Stimulated activated CD4-positive, alpha-beta T cell treated with anti-CD3 and anti-CD28 coated beads, TNF-alpha, amount 100 ng/mL, for 48 hours (primary cell): ENCODE measurements at places on chromosomes 2 and 18.

GRCh38 chr2:44572196-44572900 is 210.6 kb downstream of the CAMKMT start:
- no peak for DNase-seq

GRCh38 chr2:146602383-146602782 is 1242.4 kb upstream of the ACVR2A start:
- DNase-seq = no peak

GRCh38 chr2:127649100-127649611 is 3.2 kb downstream of the GPR17 start:
- DNase-seq = no peak

- no peak for DNase-seq
These were observed 17.8 kb downstream of the SMAD7 start for GRCh38 chr18:48932822-48933510.

DNA sequence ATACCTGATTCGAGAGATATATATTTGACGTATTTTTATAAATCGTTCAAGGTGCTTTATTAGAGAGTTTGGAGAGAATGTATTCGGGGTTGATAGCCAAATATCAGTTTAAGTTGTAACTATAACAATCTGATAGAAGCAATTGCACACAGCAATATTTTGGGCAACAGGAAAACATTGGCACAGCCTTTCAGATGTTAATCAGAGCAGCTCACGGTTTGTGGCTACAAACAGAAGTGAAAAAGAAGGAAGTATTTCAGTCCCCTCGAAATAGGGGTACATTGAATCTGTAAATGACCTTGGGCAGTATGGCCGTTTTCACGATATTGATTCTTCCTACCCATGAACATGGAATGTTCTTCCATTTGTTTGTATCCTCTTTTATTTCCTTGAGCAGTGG is 20.6 kb downstream of the SERPINB10 start:
- DNase-seq = no peak

- no peak for DNase-seq
These were observed 69.7 kb downstream of the TBC1D8 start for GRCh38 chr2:101081375-101081907.

DNA sequence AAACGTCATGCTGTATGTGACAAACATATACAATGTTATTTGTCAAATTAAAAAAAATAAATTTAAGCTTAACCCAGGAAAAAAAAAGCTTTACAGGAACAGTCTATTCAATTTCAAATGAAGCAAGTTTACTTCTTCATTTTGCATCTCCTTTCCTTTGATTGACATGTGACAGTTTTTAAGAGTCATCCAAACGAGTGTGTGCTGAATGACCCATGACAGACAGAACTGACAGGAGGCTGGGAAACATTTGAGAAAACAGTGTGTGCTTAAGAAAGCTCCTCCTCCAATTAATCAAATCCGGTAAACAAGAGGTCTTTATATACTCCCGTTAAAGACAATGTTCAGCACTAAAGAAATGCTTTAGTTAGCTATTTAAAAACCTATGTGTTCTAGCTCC is 177.7 kb downstream of the SRBD1 start:
- no peak for DNase-seq

DNA sequence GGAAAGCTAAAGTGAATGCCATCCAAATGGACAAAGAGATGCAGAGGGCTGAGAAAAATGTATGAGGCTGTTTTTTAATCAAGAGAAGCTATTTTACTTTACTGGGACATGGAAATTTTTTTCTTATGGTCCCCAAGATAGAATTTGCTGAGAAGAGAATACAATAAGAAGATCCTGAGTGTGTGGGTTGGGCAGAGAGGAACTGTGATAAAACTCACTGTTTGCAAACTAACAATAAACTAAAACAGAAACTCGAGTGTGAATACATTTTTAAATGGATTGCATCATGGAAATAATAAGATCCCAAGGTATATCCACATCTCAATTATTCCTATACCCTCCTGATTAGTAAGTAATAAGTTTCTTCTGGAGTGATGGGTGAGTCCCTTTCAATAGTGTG is 4.4 kb downstream of the NEB start:
- DNase-seq = no peak

DNA sequence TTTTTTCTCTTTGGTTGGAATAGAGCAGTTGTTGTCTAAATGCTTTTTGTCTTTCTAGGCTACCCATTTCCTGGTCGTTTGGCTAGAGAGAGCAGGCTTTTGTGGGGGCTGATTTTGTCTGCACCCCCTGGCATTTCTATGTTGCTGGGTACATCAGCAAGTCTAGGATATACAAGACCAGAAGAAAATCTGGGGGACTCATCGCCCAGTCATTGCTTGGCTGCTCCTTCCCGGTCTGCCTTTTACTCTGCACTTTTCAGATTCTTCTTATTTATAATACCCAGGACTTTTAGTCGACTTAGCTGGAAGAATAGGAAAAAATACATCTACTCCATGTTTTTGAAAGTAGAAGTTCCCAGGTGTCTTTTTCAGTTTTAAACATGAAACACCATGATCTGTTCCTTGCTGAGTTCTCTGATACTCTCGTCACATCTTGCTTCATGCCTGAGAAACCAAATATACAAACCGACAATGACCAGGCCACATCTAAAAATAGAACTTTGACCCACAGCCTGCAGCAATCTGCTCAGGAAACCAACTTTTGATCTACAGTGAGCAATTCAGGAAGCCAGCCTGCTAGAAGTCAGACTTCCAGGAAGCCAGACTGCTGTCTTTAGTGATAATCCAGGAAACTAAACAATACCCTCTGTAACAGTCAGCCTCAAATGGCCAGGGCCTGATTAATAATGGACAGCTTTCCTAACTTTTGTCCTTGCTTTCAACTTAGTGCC is 163.8 kb upstream of the MEX3C start:
- DNase-seq = no peak

- DNase-seq = no peak
These were observed 72.4 kb downstream of the MYCN start for GRCh38 chr2:16012626-16013358.

- no peak for DNase-seq
These were observed 13.3 kb downstream of the CNOT11 start for GRCh38 chr2:101265893-101266499.

- DNase-seq = no peak
These were observed 1.6 kb upstream of the ADNP2 start for GRCh38 chr18:80107426-80107825.

- DNase-seq = no peak
These were observed 897.0 kb downstream of the CPS1 start for GRCh38 chr2:211453311-211453887.

GRCh38 chr18:12038639-12039539 is 54.8 kb upstream of the ANKRD62 start:
- DNase-seq = peak; percentile 43

DNA sequence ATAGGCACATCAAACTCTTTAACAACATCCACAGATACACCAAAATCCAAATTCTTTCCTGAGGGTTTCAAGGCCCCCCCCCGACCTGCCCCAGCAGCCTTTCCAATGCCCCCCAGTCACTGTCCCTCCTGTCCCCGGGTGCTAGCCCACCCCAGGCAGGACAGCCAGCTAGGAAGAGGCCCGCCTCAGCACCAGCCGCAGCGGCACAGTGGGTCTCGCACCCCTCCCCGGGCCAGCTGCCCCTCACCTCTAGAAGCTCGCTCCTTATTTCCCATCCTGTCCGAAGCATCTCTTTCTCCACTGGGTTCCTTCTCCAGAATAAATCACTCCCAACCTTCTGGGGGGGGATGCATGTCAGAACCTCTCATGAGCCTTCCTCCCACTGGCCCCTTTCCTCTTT is 69.4 kb downstream of the FBXO15 start:
- no peak for DNase-seq

GRCh38 chr2:127356531-127356930 is 31.2 kb downstream of the MAP3K2 start:
- no peak for DNase-seq

GRCh38 chr2:208306291-208306690 is 40.2 kb downstream of the PIKFYVE start:
- no peak for DNase-seq

DNA sequence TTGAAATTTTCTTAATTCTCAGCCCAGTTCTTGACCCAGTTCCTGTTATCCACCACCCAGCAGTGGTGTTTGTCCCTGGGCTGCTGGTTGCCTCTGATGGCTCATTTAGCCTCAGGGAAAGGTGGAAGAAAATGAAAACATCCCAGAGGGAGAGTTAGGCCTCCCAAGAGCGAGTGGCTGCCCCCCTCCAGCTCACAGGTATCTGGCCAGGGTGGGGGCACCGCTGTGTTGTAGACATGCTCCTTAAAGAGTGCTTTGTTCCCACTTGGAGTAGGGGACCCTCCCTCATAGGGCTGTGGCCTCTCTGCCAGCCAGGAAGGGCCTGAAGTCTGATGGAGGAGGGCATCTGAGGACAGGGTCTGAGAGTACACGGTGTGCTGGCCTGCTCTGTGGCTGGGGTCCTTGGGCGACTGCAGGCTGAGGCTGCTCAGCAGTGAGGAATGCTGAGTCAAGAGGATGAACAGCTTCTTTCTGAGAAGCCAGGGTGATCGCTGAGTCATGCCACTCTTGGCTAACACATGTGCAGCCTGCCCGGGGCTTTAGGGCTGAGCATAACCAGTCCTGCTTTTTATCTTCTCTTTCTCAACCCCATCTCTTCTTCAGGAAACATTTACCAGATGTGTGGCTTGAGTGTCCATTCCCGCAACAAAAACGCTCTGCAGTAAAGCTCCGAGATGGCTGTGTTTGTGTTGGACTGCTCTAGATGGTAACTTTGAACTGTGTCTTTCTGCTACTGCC is 72.3 kb downstream of the IL1R2 start:
- no peak for DNase-seq

GRCh38 chr18:55997151-55997561 is 409.2 kb upstream of the TCF4 start:
- DNase-seq = no peak

DNA sequence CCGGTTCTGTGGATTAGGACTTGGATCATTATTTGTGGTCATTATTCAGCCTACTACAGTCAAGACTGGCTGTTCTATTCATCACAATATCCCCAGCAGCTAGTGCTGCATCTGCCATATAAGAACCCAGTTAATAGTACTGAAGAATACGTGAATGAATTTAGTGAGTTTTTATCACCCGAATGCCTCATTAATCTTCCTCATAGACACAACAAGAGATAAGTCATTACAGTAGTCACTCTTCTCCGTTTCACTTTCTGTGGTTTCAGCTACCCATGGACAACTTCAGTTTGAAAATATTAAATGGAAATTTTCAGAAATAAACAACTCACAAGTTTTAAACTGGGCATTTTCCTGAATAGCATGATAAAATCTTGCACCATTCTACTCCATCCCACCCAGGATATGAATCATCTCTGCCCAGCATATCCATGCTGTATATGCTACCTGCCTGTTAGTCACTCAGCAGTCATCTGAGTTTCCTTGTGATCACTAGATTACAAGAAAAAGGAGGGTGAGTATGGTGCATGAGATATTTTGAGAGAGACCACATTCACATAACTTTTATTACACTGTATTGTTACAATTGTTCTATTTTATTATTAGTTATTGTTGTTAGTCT is 363.7 kb upstream of the CHAC2 start:
- DNase-seq = no peak

- no peak for DNase-seq
These were observed 91.9 kb downstream of the PPP1R1C start for GRCh38 chr2:182077448-182078142.

DNA sequence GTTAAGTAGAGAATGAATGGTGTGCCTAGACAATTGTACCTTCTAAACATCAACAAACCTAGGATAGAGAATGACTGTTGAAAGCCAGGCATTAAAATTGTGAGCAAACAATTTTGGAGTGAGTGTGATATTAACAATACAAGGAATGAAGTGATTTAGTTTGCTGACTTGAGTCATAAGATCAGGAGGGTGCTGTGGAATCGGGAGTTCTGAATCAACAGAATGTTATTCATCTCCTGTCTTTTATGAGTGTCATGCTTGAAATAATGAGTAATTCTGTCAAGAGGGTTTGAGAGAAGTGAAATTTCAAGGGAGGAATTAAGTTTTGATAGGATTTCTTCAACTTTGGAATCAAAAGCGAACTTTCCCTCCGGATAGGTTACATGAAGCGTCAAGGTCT is 214.4 kb upstream of the DSEL start:
- no peak for DNase-seq

GRCh38 chr2:55235724-55236538 is 3.4 kb downstream of the RPS27A start:
- DNase-seq = no peak

DNA sequence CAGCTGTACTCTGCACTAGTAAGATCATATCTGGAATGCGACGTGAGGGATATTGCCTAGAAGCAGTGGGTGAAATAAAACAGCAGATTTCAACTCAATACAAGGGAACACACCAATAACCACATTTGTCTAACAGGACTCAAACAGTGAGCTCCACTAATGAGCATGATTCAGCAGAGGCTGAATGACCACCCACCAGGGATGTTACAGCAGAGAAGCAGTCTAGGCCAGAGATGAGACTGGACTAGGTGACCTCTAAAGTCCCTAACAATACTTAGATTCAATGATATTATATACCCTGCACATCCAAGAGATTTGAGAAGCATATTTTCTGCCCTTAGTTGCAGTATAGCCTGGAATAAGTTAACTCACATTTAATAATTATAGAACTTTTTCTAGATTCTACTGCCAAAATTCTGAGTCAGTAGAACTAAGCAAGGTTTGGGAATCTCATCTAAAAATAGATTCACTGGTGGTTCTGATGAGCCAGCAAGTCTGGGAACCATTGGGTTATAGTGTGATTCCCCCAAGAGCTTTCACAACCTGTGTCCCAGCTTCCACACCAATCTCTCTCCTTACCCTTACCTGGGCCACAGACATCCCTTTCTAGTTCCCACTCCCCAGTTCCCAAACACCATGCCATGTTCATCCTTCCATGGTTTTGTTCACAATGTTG is 6.3 kb downstream of the THOC1 start:
- DNase-seq = no peak

GRCh38 chr2:42928161-42928691 is 135.8 kb upstream of the HAAO start:
- no peak for DNase-seq

- no peak for DNase-seq
These were observed 4.9 kb downstream of the FKBP1B start for GRCh38 chr2:24054366-24055010.

- DNase-seq = no peak
These were observed 320.0 kb upstream of the TNP1 start for GRCh38 chr2:217179854-217180253.

DNA sequence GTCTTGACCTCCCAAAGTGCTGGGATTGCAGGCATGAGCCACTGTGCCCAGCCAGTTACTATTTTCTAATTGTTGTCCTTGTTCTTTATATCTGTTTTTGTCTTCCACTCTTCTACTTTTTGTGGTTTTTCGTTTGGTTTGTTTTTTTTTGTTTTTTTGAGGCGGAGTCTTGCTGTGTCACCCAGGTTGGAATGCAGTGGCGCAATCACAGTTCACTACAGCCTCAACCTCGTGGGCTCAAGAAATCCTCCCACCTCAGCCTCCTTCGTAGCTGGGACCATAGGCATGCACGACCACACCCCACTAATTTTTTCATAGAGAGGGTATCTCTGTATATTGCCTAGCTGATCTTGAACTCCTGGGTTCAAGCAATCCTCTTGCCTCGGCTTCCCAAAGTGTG is 100.7 kb downstream of the EHBP1 start:
- DNase-seq = no peak

- no peak for DNase-seq
These were observed 123.8 kb upstream of the DLX2 start for GRCh38 chr2:172226244-172227061.

- no peak for DNase-seq
These were observed 78.0 kb upstream of the PNPT1 start for GRCh38 chr2:55771612-55772011.
